Endodermal cell (in vitro differentiated cells): ENCODE measurements at places on chromosomes 5 and 9.

DNA sequence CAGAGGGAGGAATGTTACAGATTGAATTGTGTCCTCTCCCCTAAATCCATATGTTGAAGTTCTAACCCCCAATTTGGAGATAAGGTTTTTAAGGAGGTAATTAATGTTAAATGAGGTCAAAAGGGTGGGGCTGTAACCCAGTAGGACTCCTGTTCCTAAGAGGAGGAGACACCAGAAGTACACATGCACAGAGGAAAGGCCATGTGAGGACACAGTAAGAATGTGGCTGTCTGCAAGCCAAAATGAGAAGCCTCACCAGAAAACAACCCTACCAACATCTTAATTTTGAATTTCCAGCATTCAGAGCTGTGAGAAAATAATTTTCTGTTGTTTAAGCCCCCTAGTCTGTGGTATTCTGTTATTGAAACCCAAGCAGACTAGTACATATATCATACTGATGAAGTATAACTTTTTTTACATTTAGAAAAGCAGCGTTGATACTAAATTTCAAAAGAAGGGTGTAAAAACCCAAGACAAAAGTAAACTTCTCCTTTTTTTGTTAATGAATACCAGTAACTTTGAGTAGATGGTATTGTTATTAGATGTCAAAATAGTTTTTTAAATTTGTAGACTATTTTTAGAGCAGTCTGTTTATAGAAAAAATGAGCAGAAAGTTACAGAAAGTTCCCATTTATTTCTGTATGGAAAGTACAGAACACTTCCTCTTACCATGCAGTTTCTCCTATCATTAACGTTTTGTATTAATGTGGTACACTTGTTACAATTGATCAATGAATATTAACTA, 25.1 kb downstream of the RNF180 start:
- DNase-seq = no peak

- DNase-seq = no peak
Measured at GRCh38 chr9:68581696-68582095, 41.0 kb upstream of the TMEM252 start.

- DNase-seq = no peak
Measured at GRCh38 chr9:108885643-108886348, 23.7 kb downstream of the ACTL7A start.

GRCh38 chr5:125298258-125298657, 551.8 kb upstream of the ZNF608 start:
- peak; percentile 55 for DNase-seq

DNA sequence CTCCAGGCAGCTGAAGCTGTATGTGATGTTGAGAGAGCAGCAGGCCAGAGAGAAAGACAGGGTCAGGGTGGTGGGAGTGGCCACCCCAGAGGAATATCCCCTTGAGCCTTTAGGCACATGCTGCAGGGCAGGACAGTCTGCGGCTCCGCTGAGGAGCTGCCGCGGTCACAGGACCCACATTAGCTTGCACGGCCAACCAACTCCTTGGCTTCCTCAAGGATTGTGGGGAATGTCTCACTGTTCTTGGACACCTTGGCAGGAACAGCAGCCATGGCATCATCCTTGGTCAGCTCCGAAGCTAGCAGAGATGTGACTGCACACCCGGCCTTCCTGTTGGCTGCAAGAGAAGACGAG, 27.8 kb downstream of the PCDHGC5 start:
- no peak for DNase-seq

- DNase-seq = no peak
Measured at GRCh38 chr9:38685535-38685934, 34.4 kb downstream of the FAM240B start.

GRCh38 chr5:136689552-136689951, 324.2 kb upstream of the TRPC7 start:
- DNase-seq = no peak

DNA sequence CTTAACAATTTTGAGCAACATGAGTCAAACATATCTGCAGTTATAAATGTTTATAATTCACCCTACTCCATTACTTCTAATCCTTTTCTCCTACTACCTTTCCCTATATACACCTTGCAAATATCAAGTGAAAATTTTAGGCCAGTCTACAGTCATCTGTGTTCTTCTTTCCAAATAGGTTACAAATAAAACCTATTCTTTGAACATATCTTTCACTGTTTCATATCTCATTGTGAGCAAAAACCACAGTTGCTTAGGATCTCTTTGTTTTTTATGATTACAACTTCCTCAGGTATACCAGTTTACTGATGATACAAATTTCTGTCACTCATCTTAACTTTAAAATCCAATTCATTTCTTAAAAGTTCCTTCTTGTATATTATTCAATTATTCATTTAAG, 34.4 kb downstream of the RFX3 start:
- DNase-seq = no peak

GRCh38 chr9:93234600-93234999, 50.7 kb downstream of the WNK2 start:
- no peak for DNase-seq

DNA sequence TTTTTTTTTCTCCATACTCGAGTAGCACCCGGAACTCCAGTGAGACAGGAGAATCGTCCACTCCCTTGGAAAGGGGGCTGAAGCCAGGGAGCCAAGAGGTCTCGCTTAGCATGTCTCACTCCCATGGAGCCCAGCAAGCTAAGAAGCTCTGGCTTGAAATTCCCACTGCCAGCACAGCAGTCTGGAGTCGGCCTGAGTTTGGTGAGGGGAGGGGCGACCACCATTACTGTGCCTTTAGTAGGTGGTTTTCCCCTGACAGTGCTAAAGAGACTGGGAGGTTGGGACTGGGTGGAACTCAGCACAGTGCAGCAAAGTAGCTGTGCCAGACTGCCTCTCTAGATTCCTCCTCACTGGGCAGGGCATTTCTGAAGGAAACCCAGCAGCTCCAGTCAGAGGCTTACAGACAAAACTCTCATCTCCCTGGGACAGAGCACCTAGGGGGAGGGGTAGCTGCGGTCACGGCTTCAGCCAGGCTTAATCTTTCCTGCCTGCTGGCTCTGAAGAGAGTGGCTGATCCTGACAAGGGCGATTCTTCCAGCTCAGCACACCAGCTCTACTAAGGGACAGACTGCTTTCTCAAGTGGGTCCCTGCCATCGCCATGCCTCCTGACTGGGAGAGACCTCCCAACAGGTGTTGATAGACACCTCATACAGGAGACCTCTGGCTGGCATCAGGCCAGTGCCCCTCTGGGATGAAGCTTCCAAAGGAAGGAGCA, 414.5 kb upstream of the ZNF608 start:
- peak; percentile 84 for DNase-seq

DNA sequence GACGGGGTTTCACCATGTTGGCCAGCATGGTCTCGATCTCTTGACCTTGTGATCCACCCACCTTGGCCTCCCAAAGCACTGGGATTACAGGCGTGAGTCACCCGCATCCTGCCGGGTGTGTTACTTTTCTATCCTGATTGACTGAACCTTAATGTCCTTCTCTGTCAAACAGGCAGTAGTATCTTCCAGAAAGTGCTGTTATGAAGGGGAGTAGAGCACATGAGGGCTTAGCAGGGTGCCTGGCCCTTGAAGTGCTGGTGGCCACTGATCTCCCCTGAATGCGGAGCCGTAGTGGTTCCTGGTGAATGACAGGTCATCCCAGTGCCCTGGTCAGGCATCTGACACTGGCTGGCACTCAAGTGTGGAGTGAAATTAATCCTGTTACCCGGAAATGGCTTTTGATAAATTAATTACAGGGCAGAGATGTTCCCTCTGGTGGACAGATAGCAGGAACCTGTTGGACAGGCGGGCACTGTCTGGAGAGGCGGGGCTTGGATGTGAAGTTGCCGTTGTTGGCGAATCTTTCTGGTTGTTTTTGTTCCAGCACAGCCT, 28.4 kb downstream of the PRRC2B start:
- DNase-seq = no peak

DNA sequence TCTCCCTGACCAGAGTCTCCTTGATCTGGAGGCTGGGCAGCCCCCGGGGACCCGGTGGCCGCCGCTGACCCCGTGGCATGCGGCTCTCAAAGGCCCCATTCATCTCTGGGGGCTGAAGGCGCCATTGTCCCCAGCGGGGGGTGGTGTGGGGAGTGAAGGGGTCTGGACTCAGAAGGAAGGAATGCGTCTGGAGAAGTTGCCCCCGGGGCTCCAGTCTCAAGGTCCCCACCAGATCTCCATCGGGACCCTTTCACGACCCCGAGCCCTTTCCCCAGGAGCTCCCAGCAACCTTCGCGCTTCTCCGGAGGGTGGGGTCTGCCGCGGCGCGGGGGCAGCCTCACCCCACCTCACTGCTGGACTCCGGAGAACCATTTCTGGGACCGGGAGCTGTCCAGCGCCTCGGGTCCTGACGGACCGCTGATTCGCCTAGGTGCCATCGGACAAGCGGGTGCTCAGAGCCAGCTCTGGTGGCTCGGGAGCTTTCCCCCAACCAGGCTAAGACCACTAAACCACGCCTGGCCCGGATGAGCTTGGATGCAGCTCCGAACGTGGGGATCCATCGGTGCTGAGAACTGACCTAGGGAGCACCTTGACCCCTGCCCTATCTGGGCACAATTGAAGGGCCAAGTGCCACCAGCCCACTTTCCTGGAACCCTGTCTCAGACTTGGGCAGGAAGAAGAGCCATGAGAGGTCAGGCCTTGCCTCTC, 5.1 kb upstream of the PCDH1 start:
- DNase-seq = peak; percentile 94

GRCh38 chr9:99463131-99463530, 241.0 kb downstream of the SEC61B start:
- DNase-seq = no peak

GRCh38 chr9:38338342-38339018, 54.0 kb upstream of the ALDH1B1 start:
- DNase-seq = peak; percentile 29

DNA sequence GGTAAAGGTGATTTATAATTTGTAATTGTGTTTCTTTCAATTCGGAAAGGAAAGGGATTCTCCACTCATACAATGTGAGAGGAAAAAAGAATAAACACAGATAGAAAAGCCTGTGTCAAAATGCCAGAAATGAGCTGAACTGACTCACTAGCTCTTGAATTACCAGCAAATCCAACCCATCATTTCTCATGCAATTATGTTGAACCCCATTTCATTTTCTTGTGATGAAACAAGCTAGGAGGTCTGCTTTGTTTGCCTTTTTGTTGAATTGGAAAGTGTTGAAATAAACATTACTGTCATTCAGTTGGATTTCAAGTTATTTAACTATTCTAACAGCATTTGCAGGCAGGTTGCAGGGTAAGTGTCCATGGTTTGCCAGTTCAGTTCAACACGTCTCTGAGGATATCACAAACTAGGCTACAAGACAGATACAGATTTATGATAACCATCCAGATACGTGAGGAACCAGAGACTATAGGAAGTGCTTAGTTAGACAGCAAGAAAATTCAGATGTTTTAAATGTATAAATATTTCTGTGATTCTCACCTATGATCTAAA, 547.2 kb downstream of the MAT2B start:
- DNase-seq = no peak

- DNase-seq = peak; percentile 63
Measured at GRCh38 chr9:131701789-131702337, 38.0 kb downstream of the RAPGEF1 start.

- DNase-seq = peak; percentile 91
Measured at GRCh38 chr9:132268725-132269352, 85.9 kb downstream of the SETX start.

DNA sequence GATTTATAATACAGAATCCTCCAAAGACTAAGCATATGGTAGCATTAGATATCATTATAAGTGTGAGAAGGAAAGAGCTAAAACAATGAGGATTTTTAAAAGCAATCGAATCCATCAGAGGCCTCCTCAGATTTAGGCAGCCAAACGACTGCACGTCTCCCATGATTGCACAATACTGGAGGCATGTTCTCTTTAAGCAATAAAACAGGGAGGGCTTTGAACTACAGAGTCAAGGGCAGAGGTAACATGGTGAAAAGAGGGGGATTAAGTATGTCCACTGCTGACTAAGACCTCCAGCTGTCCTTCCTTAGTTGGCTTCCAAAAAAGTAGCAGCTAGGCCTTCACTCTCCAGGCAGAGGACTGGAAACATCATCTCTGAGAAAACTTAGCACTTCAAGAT, 298.7 kb upstream of the RGMB start:
- no peak for DNase-seq

- no peak for DNase-seq
Measured at GRCh38 chr5:55410845-55411244, 103.1 kb downstream of the MTREX start.
